Urinary bladder (tissue), 4 donors: ENCODE measurements at places on chromosomes 4 and X.

GRCh38 chr4:29309050-29309449 is 1411.1 kb upstream of the PCDH7 start:
- no peak for DNase-seq

GRCh38 chr4:91840359-91840758 is 463.4 kb upstream of the GRID2 start:
- DNase-seq = no peak

- DNase-seq = no peak
These were observed 294.1 kb downstream of the STIM2 start for GRCh38 chr4:27154706-27155105.

GRCh38 chr4:30721185-30722091 is 1.3 kb downstream of the PCDH7 start:
- DNase-seq = no peak

GRCh38 chr4:2220016-2220630 is 21.8 kb downstream of the HAUS3 start:
- no peak for DNase-seq

- no peak for DNase-seq
These were observed 41.0 kb downstream of the AMELX start for GRCh38 chrX:11334165-11334564.

DNA sequence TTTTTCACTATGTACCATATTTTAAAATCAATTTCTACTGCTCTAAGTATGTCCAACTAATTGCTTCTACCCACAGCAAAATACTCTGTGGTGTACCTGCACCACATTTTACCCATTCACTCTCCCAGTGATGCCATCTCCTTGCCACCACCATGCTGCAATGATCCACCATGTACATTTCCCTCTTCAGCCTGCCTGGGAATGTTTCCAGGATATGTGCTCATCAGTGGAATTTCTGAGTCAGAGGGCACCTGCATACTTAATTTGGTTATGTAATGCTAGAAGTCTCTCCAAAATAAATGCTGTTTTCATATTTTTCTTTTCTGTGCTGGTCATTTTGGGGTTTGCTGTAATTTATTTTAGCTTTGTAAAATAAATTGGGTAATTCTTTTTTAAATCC is 33.2 kb upstream of the OCIAD2 start:
- no peak for DNase-seq

DNA sequence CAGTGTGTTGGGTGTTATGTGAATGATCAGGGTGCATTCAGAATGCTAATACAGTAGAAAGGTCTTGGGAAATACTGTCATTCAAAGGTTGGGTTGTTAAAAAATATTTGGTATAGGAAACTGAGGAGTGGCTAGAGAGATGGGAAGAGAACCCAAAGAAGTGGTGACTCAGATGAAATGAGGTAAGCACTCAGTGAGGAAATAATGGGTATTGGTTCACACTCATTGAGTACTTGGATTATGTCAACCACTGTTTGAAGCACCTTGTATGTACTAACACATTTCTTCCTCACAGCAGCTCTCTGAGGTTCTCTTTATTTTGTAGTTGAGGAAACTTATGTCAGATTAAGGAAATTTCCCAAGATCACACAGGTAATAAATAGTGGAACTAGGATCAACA is 40.8 kb upstream of the NUDT6 start:
- DNase-seq = no peak

- no peak for DNase-seq
These were observed 1440.9 kb upstream of the ADGRL3 start for GRCh38 chr4:59759082-59759825.

- peak; percentile 49 for DNase-seq
These were observed 65.6 kb downstream of the MRPL1 start for GRCh38 chr4:77927991-77928925.

GRCh38 chrX:68488657-68489056 is 10.2 kb upstream of the YIPF6 start:
- no peak for DNase-seq

- no peak for DNase-seq
These were observed 201.3 kb upstream of the GNPDA2 start for GRCh38 chr4:44927399-44928380.

- DNase-seq = no peak
These were observed 60.7 kb upstream of the PLAC1 start for GRCh38 chrX:134718966-134719317.

GRCh38 chr4:102139132-102139573 is 206.1 kb downstream of the SLC39A8 start:
- DNase-seq = no peak

DNA sequence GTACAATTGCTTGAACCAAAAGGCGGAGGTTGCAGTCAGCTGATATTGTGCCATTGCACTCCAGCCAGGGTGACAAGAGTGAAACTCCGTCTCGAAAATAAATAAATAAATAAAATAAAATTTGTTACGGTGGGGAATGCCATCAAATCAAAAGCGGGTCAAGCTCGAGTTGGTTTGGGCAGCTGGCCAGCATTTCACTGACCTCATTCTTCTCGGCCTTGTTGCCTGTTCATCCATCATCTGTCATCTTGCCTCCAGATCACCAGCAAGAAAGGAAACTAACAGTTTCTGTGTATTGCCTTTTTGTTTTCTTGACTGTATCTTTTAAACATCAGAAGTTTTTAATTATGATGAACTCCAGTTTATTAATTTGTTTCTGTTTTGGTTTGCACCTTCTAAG is 31.5 kb upstream of the KLHL2 start:
- DNase-seq = no peak

DNA sequence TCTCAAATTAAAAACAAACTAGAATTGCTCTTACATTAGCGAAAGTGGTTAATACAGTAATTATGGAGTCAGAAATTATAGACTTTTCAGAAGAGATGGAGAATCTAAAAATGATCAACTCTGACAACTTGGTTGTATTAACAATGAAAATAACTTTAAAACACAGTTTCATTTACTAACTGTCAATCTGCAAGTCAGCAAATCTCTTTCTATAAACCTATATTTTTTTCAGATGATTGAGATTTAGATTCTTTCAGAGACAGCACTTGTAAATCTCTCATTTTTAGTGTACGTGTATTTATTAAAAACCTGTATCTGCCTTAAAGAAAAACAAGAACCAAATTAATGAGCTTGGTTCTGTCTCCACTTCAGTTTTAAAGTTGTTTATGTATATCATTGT is 311.4 kb downstream of the EPHA5 start:
- no peak for DNase-seq

GRCh38 chr4:24980740-24981139 is 50.0 kb downstream of the LGI2 start:
- no peak for DNase-seq

DNA sequence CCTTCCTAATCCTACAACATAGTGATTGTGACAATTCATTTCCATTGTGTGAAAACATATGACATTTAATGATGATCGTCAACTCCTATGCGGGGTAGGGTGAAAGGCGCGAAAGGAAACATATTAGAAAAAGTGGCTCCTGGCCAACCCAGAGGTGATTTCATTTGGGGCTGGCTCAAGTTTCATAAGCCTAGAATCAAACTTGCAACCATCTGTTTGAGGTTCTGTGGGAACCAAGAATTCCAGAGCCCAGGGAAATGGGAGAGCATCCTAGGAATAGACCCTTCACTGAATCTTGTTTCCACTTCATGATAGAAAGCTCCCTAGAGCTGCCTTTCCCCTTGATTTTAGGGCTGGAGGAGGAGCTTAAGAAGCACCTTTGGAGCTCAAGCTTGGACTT is 101.3 kb upstream of the EGFL6 start:
- no peak for DNase-seq

- DNase-seq = no peak
These were observed 26.4 kb downstream of the NOP14 start for GRCh38 chr4:2936773-2937145.

DNA sequence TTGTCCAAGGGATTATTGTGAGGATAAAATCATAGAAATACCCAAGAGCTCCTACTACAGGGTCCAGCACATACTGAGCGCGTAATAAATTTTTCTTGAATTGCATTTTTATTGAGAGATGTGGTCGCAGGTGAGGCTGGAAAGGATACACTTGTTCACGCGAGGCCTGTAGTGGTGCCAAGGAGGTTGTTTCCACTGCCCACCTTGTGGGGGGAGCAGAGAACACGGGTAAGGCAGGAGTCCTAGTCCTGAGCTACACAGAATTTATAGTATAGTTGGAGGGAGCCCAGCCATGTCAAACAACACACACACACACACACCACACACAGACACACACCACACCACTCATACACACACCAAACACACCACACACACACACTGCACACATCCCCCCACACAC is 31.8 kb upstream of the CYP4V2 start:
- no peak for DNase-seq

DNA sequence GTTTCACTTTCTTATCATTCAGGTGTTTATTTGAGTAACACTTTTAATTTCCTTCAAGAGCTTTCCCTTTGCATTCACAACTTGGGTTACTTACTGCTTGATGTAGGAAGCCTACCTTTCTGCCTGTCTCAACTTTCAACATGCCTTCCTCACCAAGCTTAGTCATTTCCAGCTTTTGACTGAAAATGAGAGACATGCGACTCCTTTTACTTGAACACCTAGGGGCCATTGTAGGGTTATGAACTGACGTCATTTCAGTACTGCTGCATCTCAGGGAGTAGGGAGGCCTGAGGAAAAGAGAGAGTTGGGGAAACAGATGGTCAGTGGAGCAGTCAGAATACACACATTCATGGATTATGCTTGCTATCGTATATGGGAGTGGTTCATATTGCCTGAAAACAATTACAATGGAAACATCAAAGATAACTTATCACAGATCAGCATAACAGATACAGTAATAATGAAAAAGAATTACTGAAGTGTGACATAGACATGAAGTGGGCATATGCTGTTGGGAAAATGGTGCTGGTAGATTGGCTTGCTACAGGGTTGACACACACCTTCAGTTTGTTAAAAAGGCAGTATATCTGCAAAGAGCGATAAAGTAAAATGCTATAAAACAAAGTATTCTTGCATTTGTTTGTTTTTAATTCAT is 25.7 kb downstream of the USP53 start:
- no peak for DNase-seq

- no peak for DNase-seq
These were observed 34.2 kb downstream of the FAM193A start for GRCh38 chr4:2570551-2571222.

DNA sequence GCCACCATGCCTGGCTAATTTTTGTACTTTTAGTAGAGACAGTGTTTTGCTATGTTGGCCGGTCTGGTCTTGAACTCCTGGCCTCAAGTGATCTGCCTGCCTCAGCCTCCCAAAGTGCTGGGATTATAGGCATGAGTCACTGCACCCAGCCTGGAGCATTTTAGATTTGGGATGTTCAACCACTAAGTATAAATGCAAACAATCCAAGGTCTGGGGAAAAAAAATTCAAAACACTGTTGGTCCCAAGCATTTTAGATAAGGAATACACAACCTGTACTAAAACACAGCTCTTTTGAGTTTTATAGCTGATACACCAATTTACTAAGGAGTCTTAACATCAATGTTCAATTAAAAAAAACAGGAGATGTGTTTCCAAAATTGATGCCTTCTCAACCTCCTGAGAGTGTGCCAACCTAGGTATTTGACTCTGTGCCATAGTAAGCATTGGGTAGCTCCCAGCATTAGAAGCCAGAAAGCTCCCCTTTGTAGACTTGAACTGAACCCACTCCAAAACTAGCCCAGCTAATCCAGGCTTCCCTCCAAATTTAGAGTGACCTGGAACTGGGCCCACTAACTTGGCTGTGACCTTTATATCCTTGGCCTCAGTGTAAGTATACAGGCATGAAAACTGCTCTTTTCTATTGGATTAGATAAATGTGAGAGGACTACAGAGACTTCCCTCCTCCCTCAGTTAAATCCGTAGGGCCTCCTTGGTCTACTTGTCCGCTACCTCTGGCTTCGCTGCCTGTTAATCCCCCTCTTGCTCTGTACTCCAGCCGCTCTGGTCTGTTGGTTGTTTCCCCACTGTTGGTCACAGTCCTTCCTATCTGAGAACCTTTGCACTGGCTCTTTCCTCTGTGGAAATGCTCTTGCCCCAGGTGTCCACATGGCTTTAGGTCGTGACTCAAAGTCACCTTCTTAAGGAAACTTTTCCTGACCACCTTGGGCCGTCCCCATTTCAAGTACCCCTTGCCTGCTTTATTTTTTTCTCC is 77.6 kb downstream of the CCKAR start:
- no peak for DNase-seq

DNA sequence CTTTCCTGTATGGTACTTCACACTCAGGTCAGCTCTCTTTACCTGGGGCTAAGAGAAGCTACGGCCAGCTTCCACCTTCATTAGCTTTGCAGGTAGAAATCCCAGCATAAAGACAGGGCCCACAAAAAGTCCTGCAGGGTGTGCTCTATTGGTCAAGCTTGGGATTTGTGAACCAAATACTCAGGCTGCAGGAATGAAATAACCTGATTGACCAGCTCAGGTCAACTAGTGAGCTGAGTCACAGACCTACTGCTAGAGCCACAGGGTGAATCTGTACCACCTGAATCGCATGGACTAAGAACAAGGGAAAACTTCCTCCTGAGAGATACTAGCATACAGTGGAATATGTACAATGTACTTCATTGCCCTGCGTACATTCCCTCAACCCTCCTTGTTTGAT is 172.2 kb downstream of the HHIP start:
- no peak for DNase-seq

GRCh38 chr4:72118017-72118416 is 86.2 kb downstream of the NPFFR2 start:
- DNase-seq = no peak

GRCh38 chr4:152485726-152486276 is 50.1 kb downstream of the FBXW7 start:
- no peak for DNase-seq

GRCh38 chrX:110786486-110786885 is 9.1 kb downstream of the CHRDL1 start:
- no peak for DNase-seq

- no peak for DNase-seq
These were observed 202.7 kb downstream of the OR13H1 start for GRCh38 chrX:131746491-131746968.

DNA sequence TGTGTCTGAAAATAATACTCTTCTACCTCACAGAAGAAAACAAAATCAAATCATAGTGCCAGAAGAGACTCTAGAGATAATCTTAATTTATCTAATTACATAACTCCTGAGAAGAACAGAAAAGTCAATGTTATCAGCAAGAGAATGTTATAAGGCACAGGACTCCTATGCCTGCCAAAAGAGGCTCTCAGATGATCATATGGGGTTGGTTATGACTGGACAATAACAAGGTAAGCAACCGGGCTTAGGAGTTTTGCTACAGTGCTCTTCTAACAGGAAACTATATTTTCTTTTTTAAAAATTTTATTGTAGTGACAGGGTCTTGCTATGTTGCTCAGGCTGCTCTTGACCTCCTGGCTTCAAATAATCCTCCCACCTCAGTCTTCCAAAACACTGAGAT is 3.5 kb upstream of the C4orf17 start:
- no peak for DNase-seq

- no peak for DNase-seq
These were observed 2185.9 kb upstream of the TENM3 start for GRCh38 chr4:180057299-180057721.

- DNase-seq = no peak
These were observed 20.1 kb downstream of the ADRA2C start for GRCh38 chr4:3786196-3786869.

DNA sequence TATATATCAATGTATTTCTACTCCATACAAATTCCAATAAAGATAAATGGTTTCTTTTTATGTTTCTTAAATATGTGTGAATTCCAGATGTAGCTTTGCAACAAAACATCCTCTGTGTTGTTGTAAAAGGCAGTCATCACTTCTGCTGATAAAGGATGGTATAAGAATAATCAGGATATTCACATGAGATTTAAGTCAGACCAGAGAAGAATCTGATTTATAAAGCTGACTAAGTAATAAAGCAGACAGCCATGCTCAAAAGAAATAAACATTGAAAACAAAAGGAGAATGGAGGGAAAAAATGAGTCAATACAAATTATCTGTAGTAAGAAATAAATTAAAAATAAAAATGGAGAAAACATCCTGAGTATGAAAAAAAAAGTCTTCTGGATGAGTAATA is 27.0 kb upstream of the SLC7A11 start:
- DNase-seq = no peak
